NCI-H2107 (cell line): ENCODE measurements at places on chromosomes 5 and 9.

DNA sequence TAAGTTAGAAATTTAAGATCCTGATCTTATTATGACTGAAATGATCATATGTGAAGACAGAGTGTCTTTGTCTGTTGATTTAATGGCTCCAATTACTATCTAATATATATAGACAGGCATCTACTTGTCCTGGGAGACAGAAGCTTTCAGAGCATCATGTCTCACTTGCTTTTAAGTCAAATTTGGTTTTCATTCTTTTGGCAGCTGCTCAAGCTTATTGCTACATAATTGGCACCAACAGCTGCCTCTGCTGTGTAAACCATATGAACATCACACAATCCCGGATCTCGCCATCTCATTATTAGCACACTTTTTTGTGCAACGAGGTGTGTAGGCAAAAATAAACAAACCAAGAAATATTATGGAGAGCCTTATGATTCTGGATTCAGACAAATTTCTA is 1717.9 kb downstream of the EFNA5 start:
- peak; percentile 0 for DNase-seq

DNA sequence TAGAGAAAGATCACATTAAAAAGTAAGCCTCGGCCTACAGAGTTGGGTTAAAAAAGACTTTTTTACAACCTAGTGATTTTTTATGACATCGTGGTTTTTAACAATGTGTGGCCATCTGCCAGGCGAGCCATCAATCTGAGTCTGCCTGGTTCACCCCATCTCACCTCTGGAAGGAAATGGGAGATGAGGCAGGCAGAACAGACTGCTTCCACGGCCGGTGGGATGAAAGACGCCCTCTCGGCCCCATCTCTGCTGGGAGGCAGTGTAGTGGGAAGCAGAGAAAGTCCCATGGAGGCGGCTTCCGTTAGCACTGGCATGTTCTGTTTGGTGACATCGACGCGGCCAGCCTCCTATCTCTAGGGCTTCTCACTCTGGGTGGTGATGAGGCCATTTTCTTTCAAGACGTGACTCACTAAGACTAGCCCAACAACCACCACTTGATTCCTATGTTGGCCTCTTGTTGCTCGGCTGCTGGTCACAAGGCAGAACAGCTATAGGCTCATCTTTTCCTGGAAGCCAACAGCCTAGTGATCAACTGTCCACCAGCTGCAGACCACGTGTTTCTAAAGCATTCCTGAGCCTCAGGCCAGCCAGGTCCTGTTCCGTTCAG is 132.4 kb upstream of the OTULINL start:
- no peak for DNase-seq

DNA sequence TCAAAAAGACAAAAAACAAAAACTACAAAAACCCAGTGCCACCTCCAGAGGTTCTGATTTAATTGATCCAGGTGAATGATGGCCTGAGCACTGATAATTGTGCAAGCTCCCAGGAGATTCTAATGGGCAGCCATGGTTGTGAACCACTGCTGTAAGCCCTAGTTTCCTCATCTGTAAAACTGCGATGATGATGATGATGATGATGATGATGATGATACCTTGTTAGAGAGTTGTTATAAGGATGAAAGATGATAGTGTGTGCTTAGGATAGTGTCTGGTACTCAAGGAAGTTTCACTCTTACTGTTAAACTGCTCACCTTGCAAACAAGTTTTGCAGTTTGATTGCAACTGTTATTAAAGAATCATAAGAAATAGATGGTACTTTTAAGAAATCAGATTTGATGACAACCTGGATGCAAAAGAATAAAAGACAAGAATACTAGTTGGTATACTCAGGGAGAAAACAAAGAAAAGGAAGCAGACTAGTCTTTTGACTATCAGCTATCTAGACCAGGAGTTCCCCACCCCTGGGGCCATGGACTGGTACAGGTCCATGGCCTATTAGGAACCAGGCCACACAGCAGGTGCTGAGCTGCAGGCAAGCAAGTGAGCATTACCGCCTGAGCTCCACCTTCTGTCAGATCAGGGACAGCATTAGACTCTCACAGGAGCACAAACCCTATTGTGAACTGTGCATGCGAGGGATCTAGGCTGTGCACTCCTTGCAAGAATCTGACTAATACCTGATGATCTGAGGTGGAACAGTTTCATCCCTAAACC is 98.0 kb downstream of the OR2K2 start:
- no peak for DNase-seq

DNA sequence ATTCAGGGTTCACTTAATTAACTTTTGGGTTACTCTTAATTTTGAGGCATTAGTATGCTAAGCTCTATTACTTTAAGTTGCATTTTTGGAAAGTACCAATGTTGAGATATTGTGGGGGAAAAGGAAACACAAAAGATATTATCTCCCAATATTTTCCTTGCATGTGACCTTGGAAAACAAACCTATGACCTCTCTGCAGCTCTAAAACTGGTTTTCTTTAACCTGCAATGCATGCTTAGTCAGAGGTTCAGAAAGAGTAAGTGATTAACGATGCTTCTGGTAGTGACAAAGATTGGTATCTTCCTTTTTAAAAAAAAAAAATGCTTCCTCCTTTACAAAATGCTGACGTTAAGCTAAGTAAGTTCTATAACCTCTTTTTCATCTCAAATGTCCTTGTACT is 44.9 kb upstream of the CDH18 start:
- DNase-seq = no peak

GRCh38 chr9:31677415-31677814 is 707.0 kb upstream of the ACO1 start:
- no peak for DNase-seq

DNA sequence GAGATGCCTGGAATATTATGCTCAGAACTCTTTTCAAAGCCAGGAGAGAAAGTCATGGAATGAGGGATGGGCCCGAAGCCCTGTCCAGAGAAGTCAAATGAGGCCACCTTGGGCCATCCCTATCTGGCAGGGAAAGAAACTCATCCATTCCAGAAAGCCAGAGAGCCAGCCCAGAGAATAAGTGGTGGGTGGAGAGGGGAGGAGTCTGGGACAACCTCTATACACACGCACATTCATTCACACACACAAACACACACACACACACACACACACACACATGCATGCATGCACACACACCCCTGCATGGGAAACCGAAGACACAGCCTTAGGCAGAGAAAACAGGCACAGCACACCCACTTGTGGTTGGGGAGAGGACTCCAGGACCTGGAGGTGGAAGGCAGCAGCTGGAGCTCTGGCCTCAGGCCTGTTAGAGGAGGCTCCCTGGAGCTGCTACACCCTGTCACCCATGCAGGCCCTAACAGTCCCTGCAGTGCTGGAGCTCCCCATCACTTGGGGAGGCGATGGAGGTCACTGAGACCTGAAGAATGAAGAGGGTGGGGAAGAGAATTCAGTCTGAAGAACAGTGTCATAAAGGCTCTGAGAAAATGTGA is 38.0 kb downstream of the TGFBI start:
- DNase-seq = no peak

GRCh38 chr5:65128226-65128625 is 353.5 kb downstream of the ADAMTS6 start:
- DNase-seq = no peak

DNA sequence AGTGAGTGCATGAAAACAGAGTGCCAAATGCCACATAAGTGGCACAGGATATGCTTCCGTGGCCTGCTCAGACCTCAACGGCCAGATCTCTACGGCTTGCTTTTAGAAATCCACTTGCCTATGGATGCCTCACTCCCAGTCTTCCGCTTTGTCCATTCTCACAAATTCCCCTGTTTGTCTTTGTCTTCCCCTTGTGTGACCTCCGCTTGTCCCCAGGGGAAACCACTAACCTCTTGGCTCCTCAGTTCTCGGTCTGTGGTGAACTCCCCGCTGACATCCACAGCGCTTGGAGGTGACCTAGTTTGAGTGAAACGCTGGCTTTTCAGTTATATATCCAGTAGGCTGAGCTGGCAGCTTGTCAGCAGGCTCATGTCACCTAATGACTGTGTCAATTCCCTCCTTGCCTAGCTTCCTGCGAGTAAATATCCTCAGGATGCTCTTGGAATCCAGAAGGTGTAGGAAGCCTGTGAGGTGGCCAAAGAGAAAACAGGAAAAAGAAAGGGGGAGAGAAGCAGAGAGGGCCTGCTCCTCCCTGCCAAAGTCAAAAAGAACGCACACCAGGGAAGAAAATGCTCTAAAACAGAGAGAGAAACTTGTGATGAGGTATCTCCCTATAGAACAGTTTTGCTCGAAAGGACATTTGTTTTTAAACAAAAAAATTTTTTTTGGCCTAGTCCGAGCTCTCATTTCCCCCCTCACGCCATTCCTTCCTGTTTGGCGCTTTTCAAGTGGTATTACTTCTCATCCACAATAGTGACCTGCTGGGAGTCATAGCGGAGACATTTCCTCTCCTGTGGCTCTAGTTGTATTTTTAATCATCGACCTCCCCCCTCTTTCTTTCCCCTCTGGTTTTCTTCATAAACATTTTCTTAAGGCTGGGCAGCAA is 101.6 kb upstream of the SPRY4 start:
- DNase-seq = no peak

DNA sequence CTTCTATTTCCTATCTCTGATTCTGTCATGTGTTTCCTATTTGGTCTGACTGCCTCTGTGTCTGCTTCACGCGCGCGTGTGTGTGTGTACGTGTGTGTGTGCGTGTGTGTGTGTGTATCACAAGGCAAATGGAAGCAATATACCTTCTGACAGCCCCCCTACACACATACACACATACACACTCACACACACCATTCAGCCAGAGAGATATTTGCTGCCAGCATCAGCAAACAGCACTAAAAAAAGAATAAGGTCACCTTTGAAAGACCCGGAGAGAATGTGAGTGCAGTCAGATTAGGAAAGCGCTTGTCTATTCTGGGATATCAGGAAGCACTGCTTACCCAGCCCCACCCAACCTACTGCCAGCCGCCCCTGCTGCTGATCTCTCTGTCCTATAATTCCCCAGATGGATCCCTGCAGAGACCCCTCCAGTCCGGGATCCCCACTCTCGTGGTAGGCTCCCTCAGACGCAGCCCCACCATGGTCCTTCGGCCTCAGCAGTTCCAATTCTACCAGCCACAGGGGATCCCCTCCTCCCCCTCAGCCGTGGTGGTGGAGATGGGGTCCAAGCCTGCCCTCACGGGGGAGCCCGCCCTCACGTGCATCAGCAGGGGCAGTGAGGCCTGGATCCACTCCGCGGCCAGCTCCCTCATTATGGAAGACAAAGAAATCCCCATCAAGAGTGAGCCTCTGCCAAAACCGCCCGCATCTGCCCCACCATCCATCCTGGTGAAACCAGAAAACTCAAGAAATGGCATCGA is 45.7 kb downstream of the PLAC8L1 start:
- no peak for DNase-seq

- DNase-seq = no peak
These were observed 91.8 kb upstream of the PRSS3 start for GRCh38 chr9:33703430-33704102.

- no peak for DNase-seq
These were observed 867 bp downstream of the SYK start for GRCh38 chr9:90802386-90802985.

- DNase-seq = no peak
These were observed 317.9 kb upstream of the IRX1 start for GRCh38 chr5:3277590-3278196.

GRCh38 chr9:98883276-98883675 is 60.4 kb upstream of the COL15A1 start:
- DNase-seq = no peak

DNA sequence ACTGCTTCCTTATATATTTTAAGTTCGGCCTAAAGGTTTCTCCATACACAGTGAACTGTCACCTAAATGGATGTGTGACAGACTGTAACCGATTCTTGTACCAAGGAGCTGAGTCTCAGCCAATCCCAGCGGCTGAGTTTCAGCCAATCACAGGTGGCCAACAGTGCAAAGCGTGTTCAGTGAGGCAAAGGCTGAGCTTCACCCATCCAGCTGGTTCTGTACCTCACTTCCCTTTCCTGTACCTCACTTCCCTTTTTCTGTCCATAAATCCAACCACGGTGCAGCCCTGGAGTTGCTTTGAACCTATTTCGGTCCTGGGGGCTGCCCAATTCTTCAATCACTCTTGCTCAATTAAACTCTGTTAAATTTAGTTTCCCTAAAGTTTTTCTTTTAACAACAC is 15.7 kb upstream of the TBC1D9B start:
- DNase-seq = no peak

GRCh38 chr9:33453999-33454660 is 6.7 kb upstream of the AQP3 start:
- no peak for DNase-seq

GRCh38 chr9:94783102-94783682 is 56.7 kb downstream of the AOPEP start:
- DNase-seq = peak; percentile 28

- DNase-seq = no peak
These were observed 40.1 kb downstream of the F2R start for GRCh38 chr5:76755779-76756637.

DNA sequence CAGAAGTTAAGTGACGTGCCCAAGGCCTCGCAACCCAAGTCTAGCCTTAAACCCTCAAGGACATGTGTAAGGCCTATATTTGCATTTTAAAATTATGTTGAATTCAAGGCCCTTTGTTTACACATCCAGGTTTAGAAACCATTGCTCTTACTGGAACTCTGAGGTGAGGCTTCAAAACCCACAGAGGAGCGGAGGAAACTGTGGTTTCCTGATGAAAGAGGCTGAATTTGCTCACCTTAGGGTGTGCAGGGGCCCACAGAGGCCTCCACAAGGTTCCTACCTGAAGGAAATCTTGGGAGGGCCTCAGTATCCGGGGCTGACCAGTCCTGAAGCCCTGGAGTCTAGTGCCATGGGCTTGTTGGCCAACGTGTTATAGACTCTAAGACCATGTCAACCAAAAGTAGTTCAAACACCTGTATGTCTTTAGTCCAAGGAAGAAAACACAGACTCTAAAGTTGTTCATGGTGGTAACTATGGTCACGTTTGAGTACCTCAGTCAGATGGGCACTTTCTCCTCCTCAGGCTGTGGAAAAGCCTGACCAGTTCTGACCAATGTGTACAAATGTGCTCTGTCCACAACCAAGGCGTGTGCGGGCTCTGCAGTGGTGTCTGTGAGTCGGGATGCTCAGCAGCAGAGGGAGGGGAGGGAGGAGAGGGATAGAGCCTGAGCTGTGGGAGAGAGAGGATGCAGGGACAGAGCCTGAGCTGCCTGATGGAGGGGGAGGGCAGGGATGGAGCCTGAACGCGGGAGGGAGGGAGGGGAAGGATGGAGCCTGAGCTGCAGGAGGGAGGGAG is 124.6 kb upstream of the ERCC6L2 start:
- no peak for DNase-seq

GRCh38 chr9:36803961-36804360 is 230.1 kb downstream of the PAX5 start:
- DNase-seq = no peak
